ENCODE measurements at places on chromosomes 7 and 10. TPM values are rescaled to one million over a fixed set of nuclear protein-coding genes. Genes with fewer than 3 reads are reported as not detected.

Gene LRGUK
- total RNA-seq = 0.23 TPM

Gene ACTR3C
- total RNA-seq = not detected

Gene DKK1
- total RNA-seq = 108 TPM

Gene CAMK1D
- 0.45 TPM for total RNA-seq

Gene CDHR3
- 2.3 TPM for total RNA-seq

Gene DLX6
- not detected for total RNA-seq

Gene SLC35B4
- 25.8 TPM for total RNA-seq

Gene PKD2L1
- not detected for total RNA-seq

DNA sequence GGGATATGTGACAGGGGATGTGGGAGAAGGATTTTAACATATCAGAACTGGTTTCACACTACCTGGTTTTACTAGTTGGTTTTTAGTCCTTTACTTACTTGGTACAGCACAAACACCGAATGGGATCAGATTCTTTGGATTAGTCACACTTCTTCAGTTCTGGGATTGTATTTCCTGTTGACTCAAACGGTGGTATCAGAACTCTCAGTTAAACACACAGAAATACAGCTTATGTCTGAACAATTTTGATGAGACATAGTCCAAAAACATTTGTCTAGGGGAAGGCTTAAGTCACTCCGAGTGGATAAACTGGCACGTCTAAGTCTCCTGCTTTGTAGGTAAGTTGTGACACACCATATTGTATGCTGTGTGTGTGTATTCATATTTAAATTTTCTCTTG lies 480.5 kb downstream of the PHTF2 start:
- DNase-seq = peak; percentile 96

DNA sequence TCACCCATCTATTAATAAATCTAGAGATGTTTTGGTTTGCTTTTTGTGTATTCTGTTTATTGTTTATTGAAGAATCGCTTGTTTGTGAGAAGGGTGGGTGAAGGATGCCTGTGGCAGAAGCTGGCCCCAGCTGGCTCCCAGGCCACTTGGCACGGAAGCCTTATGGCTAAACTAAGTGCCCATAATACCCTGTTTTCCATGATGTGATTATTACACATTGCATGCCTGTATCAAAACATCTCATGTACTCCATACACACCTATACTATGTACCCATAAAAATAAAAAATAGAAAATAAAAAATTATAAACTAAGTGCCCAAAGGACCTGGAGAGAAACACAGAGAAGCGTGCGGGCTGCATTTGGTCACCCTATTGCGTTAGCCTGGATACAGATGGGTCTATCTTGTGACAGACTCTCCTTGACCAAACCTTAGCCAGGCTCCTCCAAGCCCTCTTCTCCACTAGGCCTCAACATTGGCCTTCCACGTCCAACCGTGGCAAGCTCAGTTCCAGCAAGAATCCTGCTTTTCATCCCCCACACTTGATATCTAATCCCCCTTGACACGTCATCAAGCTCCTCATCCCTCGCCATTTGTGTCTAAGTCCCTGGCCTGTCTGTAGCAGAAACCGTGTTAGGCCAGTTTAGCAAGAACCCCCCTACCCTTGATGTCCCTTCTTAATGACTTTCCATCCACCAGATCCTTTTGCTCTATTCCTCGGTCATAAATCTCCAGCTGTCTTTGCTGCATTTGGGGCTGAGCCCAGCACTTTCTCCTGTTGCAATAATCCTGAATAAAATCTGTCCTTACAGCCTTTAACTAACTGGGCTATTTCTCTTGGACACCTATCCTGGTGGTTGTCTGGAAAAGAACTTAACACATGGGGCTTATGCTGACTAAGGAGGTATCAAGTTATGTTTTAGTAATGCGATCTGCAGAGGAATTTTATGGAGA lies 245.2 kb downstream of the TNS3 start:
- peak; percentile 71 for DNase-seq

DNA sequence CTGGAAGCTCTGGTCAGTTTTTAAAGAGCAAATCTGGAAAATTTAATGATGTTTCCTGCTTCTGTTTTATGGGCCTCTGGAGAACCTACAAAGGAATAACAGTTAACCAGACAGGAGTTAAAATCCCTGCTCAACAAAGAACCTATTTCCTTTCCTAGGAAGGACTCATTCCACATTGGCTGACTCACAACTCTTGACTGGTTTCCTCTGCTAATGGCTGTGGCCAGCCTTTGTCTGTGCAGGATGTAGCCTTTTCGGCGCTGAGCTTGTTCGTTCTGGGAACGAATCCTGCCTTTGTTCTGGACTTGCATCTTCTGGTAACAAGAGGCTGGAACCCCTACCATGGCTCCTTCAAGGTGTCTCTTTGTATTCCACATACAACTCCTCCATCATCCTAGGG lies 112.8 kb upstream of the PDCD4 start:
- DNase-seq = peak; percentile 74

DNA sequence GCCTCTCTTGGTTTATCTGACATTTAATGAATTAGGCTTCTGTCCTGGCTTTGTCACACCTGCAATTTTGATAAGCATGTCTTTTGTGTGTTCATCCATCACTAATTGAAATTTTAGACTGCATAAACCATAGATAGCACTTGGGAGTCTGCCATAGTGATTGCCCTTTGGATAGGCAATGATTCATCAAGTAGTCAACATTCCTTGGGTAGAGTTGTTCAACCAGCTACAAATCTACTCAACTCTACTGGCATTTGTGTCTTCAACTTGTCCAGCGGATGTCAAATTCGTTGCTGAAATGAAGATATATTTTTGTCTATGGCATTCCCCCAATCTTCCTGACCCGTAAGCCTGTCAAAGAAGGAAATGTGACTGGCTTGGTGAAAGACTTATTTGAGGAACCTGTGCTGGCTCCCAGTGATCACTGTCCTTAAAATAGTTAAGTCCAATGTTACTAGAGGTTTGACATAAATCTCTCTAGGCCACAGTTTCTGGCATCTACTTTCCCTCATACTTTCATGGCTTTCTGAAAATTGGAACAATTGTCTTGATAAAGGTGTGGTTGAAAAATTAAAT lies 33.7 kb upstream of the CREB5 start:
- peak; percentile 38 for DNase-seq

DNA sequence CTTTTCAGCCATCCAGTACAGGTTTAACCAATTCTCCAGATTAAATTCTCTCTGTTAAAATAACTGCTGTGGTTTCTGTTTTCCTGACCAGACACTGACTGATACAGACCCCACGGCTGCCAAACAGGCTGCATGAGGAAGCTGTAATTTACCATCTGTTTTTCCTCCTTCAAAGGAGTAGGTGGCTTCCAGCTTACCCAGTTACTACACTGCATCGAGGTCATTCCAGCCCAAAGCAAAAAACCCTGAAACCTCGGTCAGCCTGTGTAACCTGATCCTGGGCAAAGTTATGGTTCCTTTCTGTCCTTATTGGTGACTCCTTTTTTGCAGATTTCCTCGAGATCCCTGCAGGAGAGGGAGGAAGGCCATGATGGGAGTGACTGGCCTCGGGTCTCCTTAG lies 27.9 kb upstream of the LOXL4 start:
- DNase-seq = peak; percentile 62

- no peak for DNase-seq
Observed at GRCh38 chr7:75584354-75584753, 92.2 kb downstream of the SPDYE5 start.

- DNase-seq = peak; percentile 78
Observed at GRCh38 chr7:74023092-74023536, 4.9 kb upstream of the ELN start.

DNA sequence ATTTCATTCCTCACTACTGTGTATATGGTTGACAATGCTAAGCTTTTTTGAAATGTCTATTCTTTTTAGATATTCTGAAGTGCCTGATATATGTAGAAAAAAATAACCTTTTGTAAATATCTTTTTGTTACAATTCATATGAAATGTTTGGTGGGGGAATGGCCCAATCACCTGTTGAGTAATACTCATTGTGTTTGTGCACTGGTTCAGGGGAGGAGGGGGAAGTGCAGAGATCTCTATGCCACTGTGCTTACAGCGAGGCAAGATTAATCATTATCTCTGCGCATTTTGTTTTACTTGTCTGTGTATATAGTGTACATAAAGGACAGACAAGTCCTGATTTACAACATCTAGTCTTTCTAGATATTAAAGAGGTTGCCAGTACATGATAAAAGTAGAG lies 25.2 kb downstream of the NUP42 start:
- DNase-seq = no peak

- no peak for DNase-seq
Observed at GRCh38 chr7:116911801-116912200, 41.5 kb upstream of the ST7 start.

All from LHCN-M2 (cell line).